ENCODE measurements at places on chromosomes 11 and 22.
A peak's percentile ranks its signal among the peaks of the same experiment; 100 is the strongest.

DNA sequence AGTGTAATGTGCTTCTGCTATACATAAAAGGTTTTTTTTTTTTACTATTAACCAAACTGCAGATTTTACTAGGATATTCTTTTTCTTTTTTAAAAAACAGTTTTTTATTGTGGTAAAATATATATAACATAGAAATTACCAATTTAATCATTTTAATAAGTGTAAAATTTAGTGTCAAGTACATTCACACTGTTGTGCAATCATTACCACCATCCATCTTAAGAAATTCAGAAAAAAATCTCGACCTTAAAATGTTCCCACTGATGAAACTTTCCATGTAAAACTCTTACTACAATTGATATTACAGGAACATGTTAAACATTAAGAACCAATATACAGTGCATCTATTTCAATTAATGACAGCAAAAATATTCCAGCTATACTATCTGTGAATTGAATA is 244.8 kb upstream of the FAT3 start:
- H3K27ac ChIP-seq = no peak overlapping the region
- H3K4me3 ChIP-seq = no peak overlapping the region
- no peaks in the 10 kb centered on the region for H3K27me3 ChIP-seq
- no peaks in the 10 kb centered on the region for H3K4me1 ChIP-seq
- H3K36me3 ChIP-seq = no peaks in the 10 kb centered on the region

DNA sequence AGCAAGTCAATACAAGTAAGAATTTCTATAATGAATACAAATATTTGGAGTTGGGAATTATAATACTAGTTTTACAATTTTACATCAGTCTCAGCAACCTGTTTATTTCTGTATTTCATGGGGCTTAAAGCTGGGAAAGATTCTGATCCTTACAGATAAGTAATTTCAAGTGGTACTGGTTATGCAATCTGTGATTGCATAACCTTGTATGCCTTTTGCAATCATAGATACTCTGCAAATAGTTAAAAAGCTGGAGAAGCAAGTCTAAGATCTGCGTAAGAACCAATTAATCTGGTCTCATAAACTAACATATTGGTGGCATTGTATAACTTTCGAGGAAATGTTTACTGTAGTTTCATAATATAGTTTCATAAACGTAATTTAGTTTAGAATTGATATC is 198.3 kb upstream of the PGR start:
- H3K4me1 ChIP-seq = no peaks in the 10 kb centered on the region
- no peak for ATAC-seq
- no peak overlapping the region for H3K27ac ChIP-seq
- H3K36me3 ChIP-seq = no peaks in the 10 kb centered on the region
- no peaks in the 10 kb centered on the region for H3K27me3 ChIP-seq
- no peak overlapping the region for H3K4me3 ChIP-seq

- peak overlapping the region; percentile 38 for H3K4me3 ChIP-seq
- H3K4me1 ChIP-seq = peaks cover 21% of the 10 kb centered on the region
- ATAC-seq = no peak
- H3K36me3 ChIP-seq = peaks cover 94% of the 10 kb centered on the region
- no peaks in the 10 kb centered on the region for H3K27me3 ChIP-seq
These were observed 9.9 kb downstream of the NAP1L4 start for GRCh38 chr11:2982214-2982613.

- no peak overlapping the region for H3K27ac ChIP-seq
- no peaks in the 10 kb centered on the region for H3K36me3 ChIP-seq
- ATAC-seq = no peak
- H3K4me1 ChIP-seq = peaks cover 6% of the 10 kb centered on the region
These were observed 36.6 kb downstream of the RPL27A start for GRCh38 chr11:8719211-8719649.

DNA sequence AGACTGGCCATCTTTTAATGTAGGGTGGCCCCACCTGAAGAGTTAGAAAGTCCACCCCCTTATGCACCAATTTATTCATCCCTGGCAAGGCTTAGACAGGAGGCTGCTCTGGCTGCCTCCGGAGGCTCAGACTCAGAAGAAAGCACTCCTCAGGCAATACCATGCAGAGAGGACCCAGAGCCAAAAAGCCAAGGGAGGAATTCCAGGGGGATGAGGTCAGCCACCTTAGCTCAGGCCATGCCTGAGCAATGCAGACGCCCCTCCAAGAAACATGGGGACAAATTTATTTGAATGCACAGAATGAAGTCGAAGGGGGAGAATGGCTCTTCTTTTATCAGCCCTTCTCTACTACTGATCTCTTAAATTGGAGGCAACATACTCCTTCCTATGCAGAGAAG is 39.7 kb upstream of the GLYAT start:
- H3K4me1 ChIP-seq = no peaks in the 10 kb centered on the region
- H3K36me3 ChIP-seq = no peaks in the 10 kb centered on the region
- no peak overlapping the region for H3K4me3 ChIP-seq
- peaks cover 24% of the 10 kb centered on the region for H3K27me3 ChIP-seq
- H3K27ac ChIP-seq = no peak overlapping the region

- no peak overlapping the region for H3K4me3 ChIP-seq
- no peak overlapping the region for H3K27ac ChIP-seq
- H3K4me1 ChIP-seq = no peaks in the 10 kb centered on the region
- peaks cover 9% of the 10 kb centered on the region for H3K27me3 ChIP-seq
- no peaks in the 10 kb centered on the region for H3K36me3 ChIP-seq
- no peak for ATAC-seq
These were observed 36.9 kb downstream of the GALNT18 start for GRCh38 chr11:11584937-11585336.

DNA sequence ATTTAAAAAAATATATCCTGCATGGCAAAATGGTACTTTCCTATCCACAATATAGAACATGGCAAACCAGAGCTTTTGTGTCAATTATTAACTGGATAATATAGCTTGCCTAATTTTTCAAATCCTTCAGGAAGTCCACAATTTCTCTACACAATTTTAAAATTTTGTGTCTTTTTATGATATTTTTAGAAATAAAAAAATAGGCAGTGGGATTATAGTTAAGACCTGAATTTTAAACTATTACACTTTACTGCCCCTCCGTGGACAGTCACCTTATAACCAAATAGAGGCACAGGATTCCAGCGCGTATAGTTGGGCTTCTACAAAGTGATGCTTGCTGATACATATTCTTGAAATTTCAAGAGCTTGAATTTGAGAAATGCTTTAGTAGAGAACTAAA is 2.1 kb upstream of the DMC1 start:
- no peaks in the 10 kb centered on the region for H3K36me3 ChIP-seq
- H3K4me3 ChIP-seq = no peak overlapping the region
- H3K4me1 ChIP-seq = no peaks in the 10 kb centered on the region
- no peaks in the 10 kb centered on the region for H3K27me3 ChIP-seq
- no peak overlapping the region for H3K27ac ChIP-seq
- no peak for ATAC-seq

- peak overlapping the region; percentile 97 for H3K4me3 ChIP-seq
- H3K36me3 ChIP-seq = peaks cover 10% of the 10 kb centered on the region
- no peaks in the 10 kb centered on the region for H3K27me3 ChIP-seq
- peak; percentile 60 for ATAC-seq
These were observed 94.1 kb downstream of the SWAP70 start for GRCh38 chr11:9757809-9758636.

GRCh38 chr11:32318071-32319055 is 117.0 kb downstream of the WT1 start:
- no peak overlapping the region for H3K4me3 ChIP-seq
- H3K27ac ChIP-seq = peak overlapping the region; percentile 21
- H3K4me1 ChIP-seq = peaks cover 4% of the 10 kb centered on the region
- ATAC-seq = no peak

- ATAC-seq = no peak
- H3K27ac ChIP-seq = peak overlapping the region; percentile 9
- no peak overlapping the region for H3K4me3 ChIP-seq
- no peaks in the 10 kb centered on the region for H3K4me1 ChIP-seq
- H3K36me3 ChIP-seq = peaks cover 42% of the 10 kb centered on the region
These were observed 28.6 kb downstream of the PPP2R1B start for GRCh38 chr11:111737444-111738210.

- H3K27me3 ChIP-seq = no peaks in the 10 kb centered on the region
- H3K4me1 ChIP-seq = no peaks in the 10 kb centered on the region
- H3K4me3 ChIP-seq = no peak overlapping the region
These were observed 41.6 kb downstream of the FDX1 start for GRCh38 chr11:110471371-110471770.

GRCh38 chr11:59223611-59224010 is 10.9 kb upstream of the MPEG1 start:
- H3K27me3 ChIP-seq = peaks cover 6% of the 10 kb centered on the region
- H3K27ac ChIP-seq = no peak overlapping the region
- no peak for ATAC-seq
- no peaks in the 10 kb centered on the region for H3K36me3 ChIP-seq
- H3K4me3 ChIP-seq = no peak overlapping the region
- H3K4me1 ChIP-seq = peaks cover 12% of the 10 kb centered on the region

DNA sequence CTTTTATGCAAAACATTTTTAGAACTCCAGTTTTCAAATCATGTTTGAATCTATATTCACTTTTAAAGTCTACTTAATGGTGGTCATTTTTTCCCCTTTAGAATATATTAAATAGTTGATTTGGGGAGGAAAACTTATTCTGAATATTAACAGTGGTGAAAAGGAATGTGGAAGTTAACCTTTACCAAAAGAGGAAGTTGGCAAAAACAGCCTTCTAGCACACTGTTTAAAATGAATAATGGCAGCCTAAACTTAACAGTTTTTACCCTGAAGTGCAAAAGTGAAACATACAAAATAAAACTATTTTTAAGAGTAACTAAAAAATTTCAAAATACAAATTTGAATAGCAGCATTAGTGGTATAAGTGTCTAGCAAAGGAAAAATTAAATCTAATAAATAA is 86.4 kb downstream of the GRK3 start:
- H3K27ac ChIP-seq = no peak overlapping the region
- ATAC-seq = no peak
- H3K27me3 ChIP-seq = peaks cover 6% of the 10 kb centered on the region
- H3K4me1 ChIP-seq = no peaks in the 10 kb centered on the region
- H3K36me3 ChIP-seq = no peaks in the 10 kb centered on the region
- no peak overlapping the region for H3K4me3 ChIP-seq

DNA sequence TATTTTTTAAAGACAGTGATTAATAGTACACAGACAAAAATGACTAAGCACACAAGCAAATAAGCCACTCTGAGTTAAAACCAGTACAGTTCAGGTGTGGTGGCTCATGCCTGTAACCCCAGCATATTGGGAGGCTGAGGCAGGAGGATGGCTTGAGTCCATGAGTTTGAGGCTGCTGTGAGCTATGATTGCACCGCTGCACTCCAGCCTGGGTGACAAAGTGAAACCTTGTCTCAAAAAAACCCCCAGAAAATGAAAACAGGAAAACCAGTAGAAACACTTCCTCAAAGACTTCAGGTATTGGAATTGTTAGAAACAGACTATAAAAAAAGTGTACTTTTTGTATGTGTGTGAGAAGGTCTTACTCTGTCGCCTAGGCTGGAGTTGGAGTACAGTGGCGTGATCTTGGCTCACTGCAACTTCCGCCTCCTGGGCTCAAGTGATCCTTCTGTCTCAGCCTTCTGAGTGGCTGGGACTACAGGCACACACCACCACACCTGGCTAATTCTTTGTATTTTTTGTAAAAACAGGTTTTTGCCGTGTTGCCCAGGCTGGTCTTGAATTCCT is 33.0 kb downstream of the PPP6R2 start:
- peak overlapping the region; percentile 61 for H3K27ac ChIP-seq
- ATAC-seq = peak; percentile 51
- peaks cover 82% of the 10 kb centered on the region for H3K36me3 ChIP-seq
- H3K27me3 ChIP-seq = no peaks in the 10 kb centered on the region
- H3K4me1 ChIP-seq = no peaks in the 10 kb centered on the region
- no peak overlapping the region for H3K4me3 ChIP-seq

GRCh38 chr22:27136596-27136995 is 479.2 kb downstream of the MIAT start:
- peaks cover 22% of the 10 kb centered on the region for H3K27me3 ChIP-seq
- H3K36me3 ChIP-seq = no peaks in the 10 kb centered on the region
- H3K27ac ChIP-seq = no peak overlapping the region
- H3K4me3 ChIP-seq = no peak overlapping the region
- no peak for ATAC-seq
- H3K4me1 ChIP-seq = no peaks in the 10 kb centered on the region

GRCh38 chr22:20418211-20418788 is 19.3 kb downstream of the SCARF2 start:
- H3K4me3 ChIP-seq = peak overlapping the region; percentile 59
- no peak overlapping the region for H3K27ac ChIP-seq
- no peaks in the 10 kb centered on the region for H3K4me1 ChIP-seq

- ATAC-seq = no peak
- peak overlapping the region; percentile 50 for H3K27ac ChIP-seq
- H3K27me3 ChIP-seq = no peaks in the 10 kb centered on the region
These were observed 23.1 kb upstream of the CAPRIN1 start for GRCh38 chr11:34028425-34028824.

DNA sequence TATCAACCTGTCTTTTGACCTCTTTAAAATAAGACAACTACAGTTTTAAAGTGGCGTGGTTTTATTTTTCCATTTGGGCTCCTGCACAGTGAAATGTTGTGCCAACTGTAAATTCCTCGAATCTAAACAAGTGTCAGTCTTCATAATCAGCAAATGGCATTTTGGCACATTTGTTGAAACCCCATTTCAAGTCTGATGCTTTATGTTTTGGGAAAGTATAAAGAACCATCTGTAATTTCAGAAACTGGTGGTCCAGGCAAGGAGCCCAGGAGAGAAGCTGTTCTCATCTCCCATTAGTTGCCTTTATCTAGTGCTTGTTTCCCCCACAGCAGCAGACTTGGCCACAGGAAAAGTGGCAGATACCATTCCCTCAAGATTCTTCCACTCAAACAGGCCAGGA is 32.7 kb downstream of the VWA5A start:
- H3K4me1 ChIP-seq = no peaks in the 10 kb centered on the region
- no peak for ATAC-seq
- no peak overlapping the region for H3K4me3 ChIP-seq
- H3K27me3 ChIP-seq = no peaks in the 10 kb centered on the region
- no peak overlapping the region for H3K27ac ChIP-seq

DNA sequence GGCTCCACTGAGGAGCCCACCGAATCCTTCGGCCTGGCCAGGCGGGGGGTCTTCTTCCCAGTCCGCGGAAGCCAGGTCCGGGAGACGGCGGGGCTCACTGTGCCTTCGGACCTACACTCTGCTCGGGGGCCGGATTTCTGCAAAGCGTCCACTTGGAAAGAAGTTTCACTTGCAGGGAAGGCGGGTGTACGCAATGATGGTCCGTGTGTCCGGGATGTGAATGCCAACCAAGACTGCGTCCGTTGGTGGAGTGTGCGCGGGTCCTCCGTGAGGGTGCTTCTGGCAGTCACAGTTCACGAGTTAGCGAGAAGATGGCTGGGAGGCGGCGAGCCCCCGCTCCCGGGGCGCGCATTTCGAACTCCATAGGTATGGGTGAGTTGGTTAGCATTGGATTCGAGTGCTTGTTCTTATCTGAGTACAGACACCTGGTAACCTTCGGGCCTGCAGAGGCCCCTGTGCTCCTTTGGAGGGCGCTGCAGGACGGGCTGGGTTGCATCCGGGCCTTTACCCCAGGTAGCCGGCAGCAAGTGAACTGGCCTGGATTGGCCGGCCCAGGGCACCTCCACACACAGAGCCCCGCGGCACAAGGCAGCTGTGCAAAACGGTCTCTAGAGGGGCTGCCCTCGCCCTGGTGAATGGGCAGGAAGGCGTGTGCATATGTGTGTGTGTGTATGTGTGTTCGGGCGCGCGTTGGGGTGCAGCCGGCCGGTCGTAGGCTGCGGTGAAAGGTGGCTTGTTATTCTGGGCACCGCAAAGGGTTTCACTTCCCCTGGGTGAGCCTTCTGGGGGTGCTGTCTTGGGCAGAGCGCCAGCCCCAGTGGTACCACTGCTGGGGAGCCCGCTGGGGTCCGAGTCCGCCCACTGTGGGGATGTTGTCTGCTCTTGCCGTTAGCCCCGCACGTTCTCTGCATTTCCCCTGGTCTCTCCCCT is 13.3 kb upstream of the CYP2R1 start:
- peak overlapping the region; percentile 92 for H3K27ac ChIP-seq
- H3K4me3 ChIP-seq = peak overlapping the region; percentile 95
- H3K4me1 ChIP-seq = peaks cover 18% of the 10 kb centered on the region
- peak; percentile 75 for ATAC-seq
- H3K27me3 ChIP-seq = no peaks in the 10 kb centered on the region
